Stimulated activated CD8-positive, alpha-beta memory T cell treated with anti-CD3 and anti-CD28 coated beads, Interleukin-15, amount 100 ng/mL, for 4 hours (primary cell): ENCODE measurements at places on chromosomes 3 and 15.

DNA sequence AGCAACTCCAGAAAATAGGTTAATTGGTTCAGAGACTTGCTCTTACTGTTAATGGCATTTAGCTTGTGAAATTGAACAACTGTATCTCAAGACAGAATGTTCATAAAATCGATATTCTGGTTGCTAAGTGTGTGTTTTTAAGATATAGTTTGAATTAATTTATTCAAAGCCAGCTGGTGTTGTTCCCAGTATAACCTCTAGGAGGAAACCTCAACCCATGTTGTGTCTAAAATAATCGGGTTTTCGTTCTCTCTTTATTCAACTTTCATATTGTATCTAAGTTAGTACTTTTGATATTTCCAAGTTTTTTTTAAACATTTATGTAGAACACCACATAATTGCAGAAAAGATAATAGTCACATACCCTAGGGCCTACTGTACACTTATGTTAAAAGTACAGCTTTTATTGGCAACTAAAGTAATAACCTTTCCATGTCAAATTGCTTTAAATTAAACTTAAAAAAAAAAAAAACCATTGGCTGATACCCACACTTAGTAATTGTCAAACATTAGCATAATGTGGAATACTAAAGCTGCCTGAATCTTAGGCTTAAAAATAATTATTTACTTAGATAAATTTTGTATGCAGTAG lies 90.9 kb downstream of the SAMMSON start:
- no peak for DNase-seq

DNA sequence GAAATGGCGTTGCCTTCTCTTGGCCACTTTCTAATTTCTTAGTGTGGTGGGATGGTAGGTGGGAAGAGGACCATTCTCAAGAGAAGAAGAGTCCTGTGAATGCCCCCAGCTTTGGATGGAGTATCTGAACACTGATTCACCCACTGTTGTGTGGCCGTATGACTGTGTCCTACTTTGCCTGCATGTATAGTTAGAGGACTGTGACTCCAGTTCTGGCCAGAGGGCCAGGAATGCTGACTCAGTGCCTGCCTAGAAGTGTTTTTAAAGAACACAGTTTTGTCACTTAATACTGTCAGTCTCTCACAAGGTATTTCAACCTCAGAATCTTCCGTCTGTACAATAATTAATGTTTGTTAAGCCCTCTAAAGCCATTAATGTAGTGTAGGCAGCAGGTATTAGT lies 2.1 kb downstream of the SEC61A1 start:
- DNase-seq, result no peak

DNA sequence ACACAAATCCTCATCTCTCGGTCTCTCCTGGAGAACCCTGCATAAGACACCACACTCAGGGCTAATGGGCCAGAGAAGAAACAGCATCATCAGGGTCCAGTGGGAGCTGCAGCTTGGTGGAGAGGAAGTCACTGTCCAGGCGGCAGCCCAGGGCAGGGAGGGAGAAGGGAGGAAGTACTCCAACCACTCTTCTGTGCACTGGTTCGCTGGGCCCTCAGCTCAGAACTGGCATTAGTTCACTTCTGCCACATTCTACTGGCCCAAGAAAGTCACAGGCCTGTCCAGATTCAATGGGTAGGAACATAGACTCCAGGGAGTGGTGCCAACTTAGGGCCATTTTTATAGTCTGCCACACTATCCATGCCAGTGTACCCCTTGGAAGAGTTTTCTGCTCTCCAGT lies 169.0 kb downstream of the ABHD5 start:
- no peak for DNase-seq

DNA sequence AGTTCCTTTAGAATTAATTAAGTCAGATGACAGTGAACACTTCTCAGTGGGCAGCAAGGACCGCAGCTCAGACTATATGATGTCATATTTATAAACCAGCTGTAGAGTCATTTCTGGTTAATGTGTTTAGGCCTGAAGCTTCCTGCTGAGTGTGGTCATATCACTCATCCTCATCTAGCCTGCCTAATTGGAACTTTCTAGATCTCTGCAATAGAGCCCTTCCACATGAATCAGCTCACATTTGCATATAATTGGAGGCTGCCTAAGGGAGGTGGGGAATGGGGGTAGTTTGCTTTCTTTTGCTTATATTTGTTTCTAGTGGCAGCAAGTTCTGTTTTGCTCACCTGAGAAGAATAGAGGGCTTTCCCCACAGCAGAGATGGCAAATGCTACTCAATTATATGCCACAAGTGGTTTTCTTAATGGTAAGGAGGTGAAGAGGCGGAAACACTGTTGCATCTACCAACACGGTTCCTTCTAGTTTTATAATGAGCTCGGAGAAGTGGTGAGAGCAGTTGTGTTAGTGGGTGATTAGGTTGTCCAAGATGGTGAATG lies 148.1 kb downstream of the KLHL25 start:
- DNase-seq, result no peak

DNA sequence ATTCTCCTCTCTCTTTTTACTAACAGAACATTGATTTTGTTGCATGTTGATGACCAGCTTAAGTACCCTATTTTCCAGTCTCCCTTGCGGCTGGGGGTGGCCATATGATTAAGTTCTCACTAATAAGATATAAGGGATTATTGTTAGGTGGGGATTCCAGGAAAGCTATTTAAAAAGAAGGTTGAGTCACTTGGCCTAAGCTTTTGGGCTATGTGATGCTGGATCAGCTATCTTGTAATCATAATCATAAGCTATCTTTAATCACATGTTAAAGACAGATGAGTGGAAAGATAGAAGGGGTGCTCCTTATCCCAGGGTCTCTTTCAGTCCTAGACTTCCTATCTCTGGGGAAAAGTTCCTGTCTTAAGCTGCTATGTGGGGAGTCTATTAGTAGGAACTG lies 59.9 kb downstream of the CGNL1 start:
- no peak for DNase-seq

- DNase-seq, result no peak
Measured at GRCh38 chr3:39203860-39204259, 11.5 kb upstream of the XIRP1 start.

- no peak for DNase-seq
Measured at GRCh38 chr3:43073836-43074220, 32.1 kb downstream of the POMGNT2 start.
